GM10248 (cell line): ENCODE measurements at places on chromosomes 4 and X.
A peak's percentile ranks its signal among the peaks of the same experiment; 100 is the strongest.

- no peak for DNase-seq
These were observed 63.4 kb upstream of the SORBS2 start for GRCh38 chr4:185875316-185875907.

- no peak for DNase-seq
These were observed 150.8 kb downstream of the AFAP1 start for GRCh38 chr4:7788694-7789425.

DNA sequence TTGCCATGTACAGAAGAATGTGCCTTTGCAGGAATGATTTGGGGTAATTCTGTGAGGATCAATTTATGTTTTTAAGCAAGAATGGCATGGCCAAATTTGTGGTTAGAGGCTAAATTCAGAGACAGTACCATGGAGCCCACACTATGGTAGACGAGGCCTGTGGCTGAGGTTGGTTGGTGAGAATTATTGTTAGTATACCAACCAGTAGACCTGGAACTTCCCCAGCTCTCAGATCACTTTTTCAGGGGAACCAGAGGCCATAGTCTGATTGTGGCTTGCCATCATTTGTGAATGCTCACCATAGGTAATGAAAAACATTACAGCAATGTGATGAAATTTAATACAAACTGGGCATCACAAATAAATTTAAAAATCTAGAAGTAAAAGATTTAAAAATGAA lies 56.3 kb downstream of the SHISA3 start:
- DNase-seq, result no peak

GRCh38 chrX:97199501-97199900 lies 315.8 kb downstream of the RPA4 start:
- DNase-seq, result no peak

DNA sequence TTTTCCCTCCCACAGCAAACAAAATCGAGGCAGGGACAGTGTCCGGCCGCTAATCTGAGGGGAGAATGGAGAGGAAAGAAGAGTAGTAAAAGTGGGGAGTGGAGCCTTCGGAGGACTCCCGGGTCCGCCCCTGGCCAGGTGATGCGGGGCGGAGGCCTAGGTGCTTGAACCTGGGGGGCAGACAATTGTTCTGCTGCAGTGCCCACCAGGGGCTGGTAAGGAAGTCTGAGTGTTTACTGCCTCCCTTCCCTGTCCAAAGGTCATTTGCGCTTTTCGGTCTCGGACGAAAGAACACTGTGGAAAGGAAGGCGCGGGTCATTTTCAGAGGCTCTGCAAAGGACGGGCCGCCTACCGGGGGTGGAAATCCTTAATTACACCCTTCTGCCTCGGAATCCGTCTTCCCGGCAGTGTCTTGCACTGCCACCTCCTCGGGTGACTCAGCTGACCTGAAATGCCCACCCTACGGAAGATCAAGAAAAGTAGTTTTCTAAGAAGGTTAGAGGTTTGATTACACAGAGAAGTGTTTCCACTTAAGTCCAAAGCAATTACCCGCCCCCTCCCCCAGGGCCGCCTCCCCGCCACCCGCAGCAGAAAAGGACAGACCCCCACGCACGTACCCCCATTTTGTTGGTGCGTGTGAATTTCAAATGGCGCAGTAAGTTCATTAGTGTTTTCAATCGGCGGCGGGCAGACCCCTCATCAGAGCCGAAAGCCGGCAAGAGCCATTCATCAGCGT lies 99.9 kb upstream of the TENM3 start:
- no peak for DNase-seq

DNA sequence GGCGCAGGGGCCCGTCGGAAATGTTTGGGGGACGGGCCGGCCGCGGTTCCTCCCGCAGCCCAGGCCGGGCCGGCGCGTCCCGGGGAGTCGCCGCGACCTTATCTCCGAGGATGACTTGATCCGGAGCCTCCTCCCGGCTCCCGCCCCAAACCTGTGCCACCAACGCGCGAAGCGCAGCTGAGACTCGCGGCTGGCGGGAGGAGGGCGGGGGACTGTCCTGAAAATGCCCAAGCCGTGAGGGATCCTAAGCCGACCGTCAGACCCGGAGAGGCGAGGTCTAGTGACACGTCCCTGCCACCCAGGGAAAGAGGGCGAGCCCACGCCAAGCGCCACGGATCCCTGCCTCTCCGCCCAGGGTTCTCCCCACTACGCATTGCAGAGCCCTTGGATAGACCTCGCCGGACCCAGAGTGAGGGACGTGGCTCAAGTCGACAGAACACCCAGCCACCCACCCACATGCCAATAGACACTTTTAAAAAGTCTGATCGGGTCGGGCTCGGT lies 26.9 kb downstream of the UTP14A start:
- DNase-seq, result no peak

DNA sequence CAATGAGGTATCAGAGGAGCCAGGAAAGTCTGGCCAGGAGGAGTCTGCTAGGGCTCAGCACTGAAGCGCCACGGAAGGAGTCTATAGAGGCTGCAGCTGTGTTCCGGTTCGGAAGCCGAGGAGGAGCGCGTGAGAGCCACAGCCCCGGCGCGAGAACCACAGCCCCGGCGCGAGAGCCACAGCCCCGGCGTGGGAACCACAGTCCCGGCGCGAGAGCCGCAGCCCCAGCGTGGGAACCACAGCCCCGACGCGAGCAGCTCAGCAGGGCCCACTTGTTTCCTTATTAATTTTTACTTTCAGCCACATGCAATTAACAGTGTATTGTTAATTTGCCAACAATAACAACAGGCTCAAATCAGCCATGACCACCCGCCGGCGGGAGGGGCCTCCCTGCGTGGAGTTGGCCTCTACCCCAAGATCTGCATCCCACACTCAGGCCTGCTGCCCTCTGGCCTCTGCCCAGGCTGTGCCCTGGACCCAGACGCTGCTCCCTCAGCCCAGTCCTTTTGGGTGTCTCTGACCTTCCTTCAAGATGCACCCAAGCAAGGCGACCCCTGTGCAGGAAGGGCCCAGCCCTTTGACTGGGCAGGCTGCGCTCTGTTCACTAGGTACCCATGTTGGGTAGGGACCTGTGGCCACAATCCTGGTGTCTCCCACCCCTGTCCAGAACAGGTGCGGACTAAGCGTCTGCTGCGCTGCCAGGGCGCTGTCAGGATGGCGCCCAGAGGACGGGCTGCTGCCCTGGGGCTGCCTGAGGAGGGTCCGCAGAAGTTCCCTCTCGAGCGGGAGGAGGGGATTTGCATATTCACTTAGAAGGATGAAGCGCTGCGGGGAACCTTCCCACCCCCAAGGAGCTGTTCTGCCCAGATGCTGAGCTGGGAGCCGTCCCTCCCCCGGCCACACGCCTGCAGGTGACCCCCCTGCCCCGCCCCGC lies 113.8 kb downstream of the ADRA2C start:
- DNase-seq, result no peak

DNA sequence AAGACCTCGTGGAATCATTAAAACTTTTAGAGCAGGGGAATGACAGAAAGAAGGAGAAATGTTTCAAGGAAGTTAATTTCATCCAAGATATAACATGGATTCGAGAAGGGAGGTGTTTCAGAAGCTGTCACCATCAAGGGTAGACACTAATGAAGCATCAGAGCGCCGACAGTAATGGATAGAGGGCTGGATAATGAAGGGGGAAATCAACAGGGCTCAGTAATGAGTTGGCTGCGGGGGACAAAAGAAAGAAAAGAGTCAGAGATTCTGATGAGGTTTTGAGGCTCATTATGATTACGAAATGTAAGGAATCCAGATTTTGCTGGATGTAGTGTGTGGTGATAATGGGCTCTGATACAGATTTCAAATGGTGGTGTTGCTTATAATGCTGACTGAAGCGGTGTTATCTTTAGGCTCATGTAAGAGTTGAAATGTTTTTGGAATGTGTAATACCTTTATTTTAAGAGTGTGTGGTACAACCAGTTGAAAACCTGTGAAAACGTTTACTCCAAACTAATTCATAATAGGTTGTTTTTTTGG lies 39.3 kb upstream of the TENM3 start:
- no peak for DNase-seq

- DNase-seq, result no peak
These were observed 424.3 kb downstream of the GRXCR1 start for GRCh38 chr4:43316813-43317212.

DNA sequence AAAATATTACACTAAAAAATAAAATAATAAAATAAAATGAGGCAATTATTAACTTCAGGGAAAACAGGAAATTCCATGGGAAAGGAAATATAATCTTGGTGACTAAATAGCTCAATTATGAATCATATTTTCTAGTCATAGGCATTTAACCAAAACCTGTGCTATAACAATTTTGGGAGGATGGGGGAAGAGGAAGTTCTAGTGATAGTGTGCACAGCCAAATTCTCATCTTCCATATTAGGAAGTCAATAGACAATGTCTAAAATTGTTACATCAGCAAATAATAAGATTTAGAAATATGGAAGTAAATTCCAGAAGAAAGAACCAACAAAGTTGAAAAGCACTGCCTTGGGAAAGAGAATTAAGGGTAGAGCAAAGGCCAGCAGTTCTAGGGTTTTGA lies 2.8 kb downstream of the AWAT2 start:
- no peak for DNase-seq

DNA sequence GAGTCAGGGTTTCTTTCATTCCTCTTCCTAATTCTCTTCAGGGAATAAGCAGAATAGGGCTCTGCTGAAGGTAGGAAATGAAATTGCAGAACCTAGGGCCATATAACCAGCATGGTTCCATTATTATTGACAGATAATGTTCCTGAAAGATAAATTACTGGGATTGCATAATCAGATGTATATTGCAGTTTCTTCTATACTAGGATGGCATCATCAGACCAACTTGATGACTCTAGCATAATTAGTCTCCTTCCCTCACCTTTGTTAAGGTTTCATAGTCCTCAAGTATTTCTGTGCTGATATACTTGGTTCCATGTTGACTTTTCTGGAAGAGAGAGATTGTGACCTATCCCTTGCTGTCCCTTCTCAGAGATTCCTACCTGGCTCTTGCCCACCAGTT lies 492.3 kb upstream of the LCORL start:
- DNase-seq, result no peak

DNA sequence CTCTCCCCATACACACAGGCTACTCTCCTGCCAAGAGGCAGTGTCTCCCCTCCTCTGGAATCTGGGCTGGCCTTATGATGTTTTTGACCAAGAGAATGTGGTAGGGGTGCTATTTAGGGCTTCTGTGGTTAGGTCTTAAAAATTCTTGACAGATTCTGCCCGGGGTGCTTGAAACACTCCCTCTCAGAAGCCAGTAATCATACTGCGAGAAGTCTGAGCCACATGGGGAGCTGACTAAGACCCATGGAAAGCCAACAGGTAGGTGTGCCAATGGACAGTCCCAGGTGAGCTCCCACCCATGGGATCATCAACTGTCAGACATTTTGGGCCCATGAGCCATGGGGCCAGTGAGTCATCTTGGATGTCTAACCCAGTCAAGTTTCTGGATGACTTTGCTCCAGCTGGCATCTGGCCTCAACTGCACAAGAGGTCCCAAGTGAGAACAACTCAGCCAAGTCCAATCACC lies 315.7 kb downstream of the FBXW7 start:
- no peak for DNase-seq

DNA sequence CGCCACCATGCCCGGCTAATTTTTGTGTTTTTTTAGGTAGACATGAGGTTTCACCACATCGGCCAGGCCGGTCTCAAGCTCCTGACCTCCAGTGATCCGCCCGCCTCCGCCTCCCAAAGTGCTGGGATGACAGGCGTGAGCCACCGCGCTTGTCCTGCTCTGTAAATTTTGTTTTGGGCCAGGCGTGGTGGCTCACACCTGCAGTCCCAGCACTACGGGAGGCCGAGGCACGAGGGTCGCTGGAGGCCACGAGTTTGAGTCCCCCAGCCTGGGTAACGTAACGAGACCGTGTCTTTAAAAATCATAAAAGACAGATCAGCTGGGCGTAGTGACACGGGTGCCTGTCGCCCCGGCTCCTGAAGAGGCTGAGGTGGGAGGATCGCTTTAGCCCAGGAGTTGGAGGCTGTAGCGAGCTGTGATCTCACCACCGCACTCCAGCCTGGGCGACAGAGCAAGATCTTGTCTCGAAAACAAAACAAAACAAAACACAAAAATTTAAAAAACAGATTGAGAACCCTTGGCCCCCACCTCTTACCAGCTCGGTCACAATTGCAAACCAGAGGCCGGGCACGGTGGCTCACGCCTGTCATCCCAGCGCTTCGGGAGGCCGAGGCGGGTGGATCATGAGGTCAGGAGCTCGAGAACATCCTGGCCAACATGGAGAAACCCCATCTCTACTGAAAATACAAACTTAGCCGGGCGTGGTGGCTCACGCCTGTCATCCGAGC lies 34.0 kb upstream of the PPP2R3B start:
- DNase-seq, result no peak

GRCh38 chrX:14359727-14360126 lies 169.6 kb upstream of the GLRA2 start:
- DNase-seq, result no peak

DNA sequence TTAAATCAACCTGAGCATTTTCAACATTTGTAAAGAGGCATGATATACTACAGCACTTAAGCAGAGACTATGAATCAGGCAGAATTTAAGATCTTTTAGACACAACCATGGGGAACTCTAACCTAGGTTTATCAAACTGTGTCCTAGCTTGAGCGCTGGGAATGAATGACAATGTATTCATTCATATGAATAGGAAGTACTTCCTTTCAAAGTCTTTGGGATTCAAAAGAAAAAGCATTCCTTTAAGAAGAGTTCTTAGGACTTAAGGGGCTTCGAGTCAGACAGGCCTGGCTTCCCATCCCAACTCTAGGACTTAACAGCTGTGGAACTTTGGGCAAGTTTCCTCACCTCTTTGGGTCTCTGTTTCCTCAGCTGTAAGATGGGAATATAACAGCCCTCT lies 104.6 kb downstream of the ANAPC4 start:
- no peak for DNase-seq

DNA sequence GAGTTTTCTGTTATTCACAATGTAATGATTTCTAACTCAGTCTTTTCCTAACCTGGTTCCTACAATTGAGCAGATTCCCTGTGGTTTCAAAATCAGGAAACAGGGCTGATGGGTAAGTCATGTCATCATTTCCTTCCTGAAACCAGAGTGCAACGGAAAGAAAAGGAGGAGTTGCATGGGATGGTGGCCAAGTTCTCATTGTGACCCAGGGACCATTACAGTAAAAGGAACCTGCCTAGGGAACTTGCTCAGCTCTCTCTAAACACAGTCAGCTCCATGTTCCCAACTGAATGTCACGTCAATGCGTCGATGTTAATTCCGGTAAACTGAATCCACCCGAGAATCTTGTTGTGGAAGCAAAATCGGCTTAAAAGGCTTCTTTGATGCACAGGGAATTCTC lies 51.2 kb downstream of the LGI2 start:
- DNase-seq, result no peak

- peak; percentile 17 for DNase-seq
These were observed 499.9 kb upstream of the AADAT start for GRCh38 chr4:170589597-170590191.

DNA sequence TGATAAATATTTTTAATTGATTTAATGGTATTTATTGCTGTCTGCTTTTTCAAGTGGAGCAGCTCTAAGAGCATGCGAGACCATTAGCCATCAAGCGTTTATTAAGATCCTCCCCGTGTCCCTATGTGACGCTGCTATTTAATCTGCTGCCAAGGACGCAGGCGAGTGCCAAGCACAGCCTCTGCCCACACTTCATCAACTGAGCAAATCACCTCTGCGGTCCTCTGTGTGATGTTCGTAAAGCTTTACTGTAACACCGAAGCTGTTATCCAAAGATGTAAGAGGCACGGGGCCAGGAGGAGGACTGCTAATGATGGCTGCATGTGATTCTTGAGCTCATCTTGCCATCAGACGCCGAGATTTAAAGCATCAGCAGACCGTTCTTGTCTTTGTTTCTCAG lies 79.5 kb downstream of the STOX2 start:
- DNase-seq, result no peak

- no peak for DNase-seq
These were observed 8.8 kb upstream of the FAM9C start for GRCh38 chrX:13053171-13053570.

- peak; percentile 26 for DNase-seq
These were observed 42.4 kb downstream of the DCUN1D4 start for GRCh38 chr4:51885363-51885762.

- no peak for DNase-seq
These were observed 20.8 kb downstream of the BCOR start for GRCh38 chrX:40076750-40077575.
